SW 1271 (cell line): ENCODE measurements at places on chromosomes 6 and 20.
A peak's percentile ranks its signal among the peaks of the same experiment; 100 is the strongest.

DNA sequence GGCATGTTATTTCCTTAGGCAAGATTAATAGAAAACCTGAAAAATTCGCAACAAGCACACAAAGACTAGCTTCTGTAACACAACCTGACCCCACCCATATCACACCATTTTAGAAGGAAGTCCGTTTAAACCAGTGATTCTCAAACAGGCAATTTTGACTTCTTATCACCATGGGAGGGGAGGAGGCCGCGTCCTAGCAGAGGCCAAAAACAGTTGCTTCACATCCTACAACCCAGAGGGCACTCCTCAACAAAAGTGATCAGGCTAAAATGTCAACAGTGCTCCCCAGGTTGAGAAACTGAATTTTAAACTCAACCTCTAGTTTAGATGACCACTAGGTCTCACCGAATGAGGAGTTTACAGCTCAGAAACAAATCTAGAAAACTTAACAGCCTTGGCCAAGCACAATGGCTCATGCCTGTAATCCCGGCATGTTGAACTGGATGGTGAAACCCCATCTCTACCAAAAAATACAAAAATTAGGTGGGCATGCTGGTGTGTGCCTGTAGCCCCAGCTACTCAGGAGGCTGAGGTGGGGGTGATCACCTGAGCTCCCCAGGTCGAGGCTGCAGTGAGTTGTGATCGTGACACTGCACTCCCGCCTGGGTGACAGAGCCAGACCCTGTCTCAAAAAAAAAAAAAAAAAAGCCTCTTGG, 3.4 kb downstream of the SNX5 start:
- DNase-seq: no peak

DNA sequence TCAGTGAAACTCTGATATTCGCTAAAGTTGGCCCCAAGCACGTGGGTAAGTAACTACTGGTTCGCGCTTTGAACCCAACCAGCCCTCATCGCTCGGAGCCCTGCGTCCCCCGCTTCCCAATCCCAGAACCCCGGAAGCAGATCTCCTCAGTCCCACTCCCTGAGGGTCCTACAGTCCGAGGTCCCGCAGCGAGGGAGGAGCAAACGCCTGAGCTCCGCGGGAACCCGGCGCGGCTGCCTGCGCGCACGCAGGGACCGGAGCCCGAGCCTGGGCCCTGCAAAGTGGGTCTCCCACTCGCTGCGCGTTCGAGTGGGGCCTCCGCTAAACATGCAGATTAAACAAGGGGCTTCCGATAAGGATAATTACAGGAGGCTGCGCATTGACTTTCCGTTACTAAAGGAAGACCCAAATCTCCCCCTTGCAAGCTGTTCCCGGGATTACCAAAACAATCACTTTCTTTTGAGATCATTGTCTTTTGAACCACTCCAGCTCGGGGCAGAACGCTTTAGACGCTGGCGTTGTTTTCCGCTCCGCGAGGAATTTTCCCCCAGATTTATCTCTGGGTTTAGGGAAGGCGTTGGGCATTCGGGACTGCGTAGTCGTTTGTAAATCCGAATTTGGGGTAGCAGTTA, 1.3 kb upstream of the VSX1 start:
- no peak for DNase-seq

- peak; percentile 35 for DNase-seq
Observed at GRCh38 chr6:21679761-21680265, 86.3 kb downstream of the SOX4 start.

DNA sequence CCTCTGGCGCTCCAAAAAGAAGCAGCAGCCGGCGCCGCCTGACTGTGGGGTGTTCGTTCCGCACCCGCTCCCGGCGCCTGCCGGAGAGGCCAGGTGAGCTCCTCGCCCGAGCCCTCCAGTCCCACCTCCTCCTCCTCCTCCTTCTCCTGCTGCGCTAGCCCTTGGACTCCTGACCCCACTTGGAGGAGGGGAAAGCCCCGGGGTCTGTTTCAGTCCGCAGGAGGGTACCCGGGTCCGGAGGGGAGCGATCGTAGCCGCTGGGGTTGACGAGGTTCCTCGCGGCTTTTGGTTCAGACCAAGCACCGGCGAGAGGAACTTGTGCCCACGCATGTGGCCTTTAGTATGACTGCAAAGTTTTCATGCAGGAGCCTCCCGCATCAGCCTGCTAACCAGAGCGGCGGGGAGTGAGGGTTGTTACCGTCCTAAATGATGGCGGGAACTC, 493 bp downstream of the CRYBG1 start:
- DNase-seq: no peak

DNA sequence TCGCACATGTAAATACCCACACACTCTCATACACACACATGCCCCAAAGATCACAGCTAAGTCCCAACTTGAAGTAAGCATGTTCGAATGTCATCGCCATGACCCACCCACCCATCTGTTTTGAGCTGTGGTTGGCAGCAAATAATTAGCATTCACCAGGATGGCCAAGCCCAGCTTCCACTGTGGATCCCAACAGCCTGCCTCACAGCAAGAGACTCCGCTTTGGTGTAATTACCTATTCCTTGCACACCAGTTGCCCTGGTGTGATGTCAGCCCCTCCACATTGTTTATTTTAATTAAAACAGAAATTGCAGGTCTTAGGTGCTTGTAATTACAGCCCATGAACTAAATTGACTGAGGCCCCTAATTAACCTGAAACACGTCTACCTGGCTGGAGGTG, 81.1 kb downstream of the MAFB start:
- DNase-seq: no peak

GRCh38 chr20:17061715-17062114, 165.1 kb upstream of the PCSK2 start:
- DNase-seq: no peak

- no peak for DNase-seq
Observed at GRCh38 chr20:46913329-46914044, 18.8 kb downstream of the EYA2 start.

DNA sequence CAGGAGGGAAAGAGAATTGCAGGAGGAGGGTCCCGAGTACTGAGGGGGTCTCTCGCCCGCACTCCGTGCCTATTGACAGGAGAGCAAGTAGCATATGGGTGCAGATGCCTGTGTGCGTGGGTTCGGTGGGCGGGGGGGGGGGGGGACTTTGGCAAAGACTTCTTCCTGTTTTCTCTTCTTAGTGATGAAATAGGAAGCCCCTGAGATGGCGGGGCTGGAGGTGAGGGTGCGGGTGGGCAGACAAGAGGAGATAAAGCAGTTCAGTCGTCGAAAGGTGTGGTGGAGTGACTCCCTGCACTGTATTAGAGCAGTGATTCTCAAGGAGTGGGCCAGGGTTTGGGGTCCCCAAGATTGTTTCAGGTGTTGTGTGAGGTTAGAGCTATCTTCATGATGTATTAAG, 3.7 kb downstream of the NAA20 start:
- DNase-seq: no peak

- no peak for DNase-seq
Observed at GRCh38 chr20:57577679-57578475, 17.0 kb downstream of the PCK1 start.

- DNase-seq: no peak
Observed at GRCh38 chr6:82980086-82980485, 85.6 kb downstream of the UBE3D start.

DNA sequence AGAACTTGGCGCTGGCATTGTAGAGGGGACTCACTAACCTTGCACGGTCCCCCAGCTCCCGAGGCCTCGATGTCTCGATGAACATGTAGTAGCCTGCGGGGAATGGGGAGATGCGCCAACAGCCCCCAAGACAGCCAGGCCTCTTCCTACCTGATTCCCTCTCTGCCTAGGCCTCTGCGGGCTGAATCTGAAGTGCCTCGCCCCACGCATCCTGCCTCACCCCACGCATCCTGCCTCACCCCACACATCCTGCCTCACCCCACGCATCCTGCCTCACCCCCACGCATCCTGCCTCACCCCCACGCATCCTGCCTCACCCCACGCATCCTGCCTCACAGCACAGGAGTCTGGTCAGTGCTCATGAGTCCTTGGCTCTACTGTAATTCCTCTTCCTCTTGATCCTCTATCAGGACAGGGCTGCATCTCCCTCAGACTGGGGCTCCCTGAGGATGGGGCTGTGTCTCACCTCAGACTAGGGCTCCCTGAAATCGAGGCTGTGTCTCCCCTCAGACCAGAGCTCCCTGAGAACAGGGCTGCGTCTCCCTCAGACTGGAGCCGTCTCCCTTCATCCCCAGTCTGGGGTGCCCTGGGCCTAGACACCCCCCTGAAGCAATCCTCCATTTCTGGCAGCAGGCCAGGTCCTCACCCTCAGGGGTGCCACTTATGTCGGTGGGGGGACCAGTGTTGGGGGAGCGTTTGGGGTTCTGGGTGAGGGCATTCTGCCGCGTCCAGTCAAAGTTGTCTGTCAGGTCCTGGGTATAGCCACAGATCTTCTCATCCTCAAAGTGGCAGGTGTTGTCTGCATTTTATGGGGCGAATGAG, 53.6 kb downstream of the MDGA1 start:
- DNase-seq: no peak

DNA sequence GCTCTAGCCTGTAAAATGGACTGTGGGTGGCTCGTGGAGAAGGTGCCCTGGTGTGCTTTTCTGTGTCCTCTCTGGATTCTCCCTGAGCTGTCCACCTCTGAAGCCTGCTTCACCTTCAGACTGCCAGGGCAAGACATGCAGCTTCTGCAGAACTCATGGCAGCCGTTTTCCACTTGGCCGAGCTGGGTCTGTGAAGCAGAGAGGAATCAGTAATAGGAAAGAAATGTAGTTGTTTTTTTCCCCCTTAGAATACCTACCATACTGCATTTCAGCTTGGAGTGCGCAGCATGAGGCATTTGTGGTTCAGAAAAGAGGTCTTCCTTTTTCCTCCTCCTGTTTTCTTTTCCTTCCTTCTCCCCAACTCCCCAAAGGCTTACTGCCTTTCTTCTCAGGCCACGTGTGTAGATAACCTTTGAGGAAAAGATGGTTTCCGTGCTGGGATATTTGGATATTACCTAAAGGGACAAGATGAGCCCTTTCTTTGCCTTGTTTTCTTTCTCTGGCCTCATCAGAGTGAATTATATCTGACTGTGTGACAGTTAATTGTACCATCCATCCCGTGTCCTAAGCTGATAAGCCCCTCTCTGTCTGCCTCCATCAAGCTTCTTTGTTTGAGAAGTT, 39.4 kb downstream of the RREB1 start:
- no peak for DNase-seq

DNA sequence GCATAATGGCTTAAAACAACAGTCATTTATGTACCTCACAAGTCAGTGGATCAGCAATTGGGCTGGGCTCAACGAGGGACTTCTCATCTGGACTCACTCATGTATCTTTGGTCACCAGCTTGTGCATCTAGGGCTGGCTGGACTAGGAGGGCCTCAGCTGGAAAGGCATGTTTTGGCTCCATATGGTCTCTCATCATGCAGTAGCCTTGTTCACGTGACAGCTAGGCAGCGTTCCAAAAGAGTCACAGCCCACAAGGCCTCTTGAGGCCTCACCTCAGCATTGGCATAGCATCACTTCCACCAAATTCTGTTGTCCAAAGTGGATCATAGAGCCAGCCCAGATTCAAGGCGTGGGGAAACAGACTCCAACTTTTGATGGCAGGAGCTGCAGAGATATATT, 110.1 kb downstream of the MAFB start:
- DNase-seq: no peak

DNA sequence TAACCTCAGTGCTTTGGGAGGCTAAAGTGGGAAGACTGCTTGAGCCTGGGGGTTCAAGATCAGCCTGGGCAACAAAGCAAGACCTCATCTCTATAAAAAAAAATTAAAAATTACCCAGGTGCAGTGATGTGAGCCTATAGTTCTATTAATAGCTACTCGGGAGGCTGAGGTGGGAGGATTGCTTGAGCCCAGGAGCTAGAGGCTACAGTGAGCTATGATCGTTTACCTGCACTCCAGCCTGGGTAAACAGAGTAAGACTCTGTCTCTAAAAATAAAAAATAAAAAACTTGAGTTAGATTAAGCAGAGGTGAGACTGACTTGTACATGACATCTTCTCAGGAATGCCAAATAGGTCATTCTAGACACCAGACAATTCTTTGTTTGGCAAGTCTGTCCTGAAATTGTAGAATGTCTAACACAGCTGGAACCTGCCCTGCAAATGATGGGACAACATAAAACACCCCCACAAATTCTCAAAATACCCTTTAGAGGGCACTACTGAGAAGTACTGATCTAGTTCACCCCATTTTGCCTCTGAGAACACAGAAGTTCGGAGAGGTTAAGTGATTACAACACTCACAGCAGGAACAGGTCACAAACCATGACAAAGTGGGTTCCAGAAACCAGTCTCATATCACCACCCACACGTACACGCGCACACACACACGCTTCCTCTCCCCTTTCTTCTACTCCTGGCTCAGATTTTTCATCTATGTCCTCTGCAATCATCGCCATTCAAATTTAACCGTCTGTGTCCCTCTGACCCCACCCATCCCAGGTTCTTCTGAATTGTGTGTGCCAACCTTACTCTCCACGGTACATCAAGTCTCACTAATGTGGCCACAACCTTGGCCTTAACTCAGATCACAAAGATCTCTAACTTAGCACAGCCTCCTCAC, 38.3 kb downstream of the ARHGAP18 start:
- peak; percentile 19 for DNase-seq

DNA sequence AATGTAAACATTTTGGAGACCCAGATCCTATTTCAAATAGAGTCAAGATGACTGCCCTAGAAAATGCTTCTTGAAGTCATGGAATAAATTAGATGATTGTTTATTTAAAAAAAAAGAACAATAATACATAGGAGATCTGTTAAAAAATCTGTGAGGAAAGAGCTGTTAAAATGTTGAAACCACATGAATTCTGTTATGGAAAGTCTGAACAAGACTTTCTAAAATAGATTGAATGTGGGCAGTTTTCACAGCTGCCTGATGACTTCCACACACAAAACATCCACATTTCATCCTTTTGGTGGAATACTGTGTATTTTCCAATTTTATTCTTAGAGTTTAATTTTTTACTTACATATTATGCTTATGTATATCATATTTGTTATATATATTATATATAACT, 186.1 kb downstream of the LAMA2 start:
- DNase-seq: no peak

DNA sequence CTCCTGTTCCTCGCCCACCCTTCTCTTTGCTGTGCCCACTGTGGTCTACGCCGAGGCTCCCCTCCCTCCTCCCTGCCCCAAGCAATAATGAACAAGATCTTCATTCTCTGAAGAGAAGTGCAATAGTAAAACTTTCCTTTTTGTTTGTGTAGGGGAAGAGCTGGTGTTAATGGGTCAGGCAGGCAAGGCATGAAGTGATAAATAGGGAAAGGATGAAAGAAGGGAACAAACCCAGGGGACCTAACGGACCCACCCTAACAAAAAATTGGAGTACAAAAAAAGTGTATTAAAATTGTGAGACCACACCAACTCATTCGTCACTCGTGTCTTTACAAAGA, 66.9 kb downstream of the ZBTB2 start:
- no peak for DNase-seq

DNA sequence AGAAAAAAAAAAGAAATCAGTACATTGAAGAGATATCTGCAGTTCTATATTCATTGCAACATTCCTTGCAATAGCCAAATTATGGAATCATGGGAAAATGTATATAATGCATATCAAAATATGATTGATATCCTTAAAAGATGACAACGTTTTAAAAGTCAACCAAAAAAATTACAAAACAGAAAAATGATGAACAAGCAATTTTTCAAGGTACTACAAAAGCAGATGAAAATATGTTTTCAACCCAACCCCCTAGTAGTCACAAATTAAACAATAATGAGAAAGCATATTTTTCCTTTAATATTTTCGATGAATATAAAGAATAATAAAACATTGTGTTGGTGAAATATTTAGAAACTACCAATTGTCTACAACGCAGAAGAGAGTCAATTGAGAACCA, 497.6 kb downstream of the MEI4 start:
- no peak for DNase-seq

GRCh38 chr6:53441761-53442160, 93.0 kb upstream of the ELOVL5 start:
- no peak for DNase-seq
